ENCODE measurements at places on chromosomes 2 and 18.

GRCh38 chr2:163565192-163565591 lies 170.6 kb downstream of the FIGN start:
- DNase-seq, result no peak

DNA sequence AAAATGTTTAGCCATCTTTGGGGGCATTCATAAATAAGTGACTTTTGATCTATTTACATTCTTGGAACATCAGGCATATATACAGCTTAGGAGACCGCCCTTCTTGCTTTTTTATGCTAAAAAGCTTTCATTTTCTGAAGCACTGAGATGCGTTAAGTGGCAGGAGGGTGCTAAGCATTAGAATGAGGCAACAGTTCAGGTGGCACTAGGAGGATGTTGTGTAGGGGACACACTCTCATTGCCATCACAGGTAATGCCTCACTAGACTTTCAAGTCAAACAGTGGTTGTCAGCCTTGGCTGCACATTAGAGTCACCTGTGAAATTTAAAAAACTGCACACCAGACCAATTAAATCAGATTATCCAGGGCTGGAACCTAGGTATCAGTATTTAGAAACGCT lies 39.1 kb downstream of the EHBP1 start:
- DNase-seq, result no peak

GRCh38 chr18:57589161-57589560 lies 2.7 kb upstream of the FECH start:
- DNase-seq, result no peak

DNA sequence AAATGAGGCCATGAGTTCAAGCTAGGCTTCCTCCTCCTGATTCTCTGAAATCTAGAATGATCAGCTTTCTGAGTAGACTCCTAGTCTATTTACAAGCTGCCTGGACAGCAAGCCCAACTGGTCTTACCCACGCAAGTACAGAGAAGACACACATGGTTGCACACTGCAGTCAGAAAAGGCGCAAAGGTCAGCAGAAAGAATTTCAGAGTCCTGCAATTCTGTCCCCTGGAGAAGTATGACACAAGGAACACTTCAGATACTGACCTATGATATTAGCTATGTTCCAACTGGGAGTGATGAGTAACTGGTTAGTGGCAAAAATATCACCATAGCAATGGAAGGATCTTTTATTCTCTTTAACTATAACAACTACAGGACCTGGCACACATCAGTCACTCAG lies 336.1 kb upstream of the PKDCC start:
- DNase-seq, result no peak

GRCh38 chr2:82494739-82495138 lies 1964.3 kb downstream of the SUCLG1 start:
- DNase-seq, result no peak

- no peak for DNase-seq
Measured at GRCh38 chr2:237798236-237799059, at the start of gene RBM44. TSS of gene RBM44 (plus strand) at chr2:237798779. CDS start at chr2:237813610, 14,831 bp downstream.

GRCh38 chr2:182090486-182090885 lies 104.8 kb downstream of the PPP1R1C start:
- no peak for DNase-seq

GRCh38 chr2:27988718-27989117 lies 98.2 kb downstream of the BABAM2 start:
- no peak for DNase-seq

- DNase-seq, result no peak
Measured at GRCh38 chr2:11411768-11412448, 54.1 kb downstream of the E2F6 start.
